ENCODE measurements at places on chromosomes 16 and 17.
A peak's percentile ranks its signal among the peaks of the same experiment; 100 is the strongest.

GRCh38 chr17:64411999-64412771 is 21.5 kb upstream of the PECAM1 start:
- peak; percentile 34 for DNase-seq

GRCh38 chr16:67437513-67437912 is 6.6 kb downstream of the HSD11B2 start:
- no peak for DNase-seq

DNA sequence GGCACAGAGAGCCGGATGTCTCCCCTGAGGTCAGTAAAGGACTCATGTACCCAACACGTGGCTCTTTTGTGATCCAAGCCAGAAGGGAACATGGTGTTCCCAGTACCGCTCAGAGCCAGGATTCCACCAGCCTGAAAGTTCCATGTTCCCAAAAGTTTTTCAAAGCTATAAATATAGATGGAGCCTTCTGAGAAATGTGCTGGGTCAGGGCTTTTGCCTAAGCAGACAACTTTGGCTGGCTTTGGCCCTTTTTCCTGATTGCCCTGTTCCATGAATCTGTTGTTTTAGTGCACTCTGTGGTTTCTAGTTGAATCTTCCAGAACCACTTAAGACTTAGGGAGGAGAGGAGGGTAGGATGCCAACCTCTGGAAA is 128.5 kb upstream of the HS3ST2 start:
- no peak for DNase-seq

GRCh38 chr17:2706911-2707510 is 4.6 kb downstream of the CLUH start:
- no peak for DNase-seq

DNA sequence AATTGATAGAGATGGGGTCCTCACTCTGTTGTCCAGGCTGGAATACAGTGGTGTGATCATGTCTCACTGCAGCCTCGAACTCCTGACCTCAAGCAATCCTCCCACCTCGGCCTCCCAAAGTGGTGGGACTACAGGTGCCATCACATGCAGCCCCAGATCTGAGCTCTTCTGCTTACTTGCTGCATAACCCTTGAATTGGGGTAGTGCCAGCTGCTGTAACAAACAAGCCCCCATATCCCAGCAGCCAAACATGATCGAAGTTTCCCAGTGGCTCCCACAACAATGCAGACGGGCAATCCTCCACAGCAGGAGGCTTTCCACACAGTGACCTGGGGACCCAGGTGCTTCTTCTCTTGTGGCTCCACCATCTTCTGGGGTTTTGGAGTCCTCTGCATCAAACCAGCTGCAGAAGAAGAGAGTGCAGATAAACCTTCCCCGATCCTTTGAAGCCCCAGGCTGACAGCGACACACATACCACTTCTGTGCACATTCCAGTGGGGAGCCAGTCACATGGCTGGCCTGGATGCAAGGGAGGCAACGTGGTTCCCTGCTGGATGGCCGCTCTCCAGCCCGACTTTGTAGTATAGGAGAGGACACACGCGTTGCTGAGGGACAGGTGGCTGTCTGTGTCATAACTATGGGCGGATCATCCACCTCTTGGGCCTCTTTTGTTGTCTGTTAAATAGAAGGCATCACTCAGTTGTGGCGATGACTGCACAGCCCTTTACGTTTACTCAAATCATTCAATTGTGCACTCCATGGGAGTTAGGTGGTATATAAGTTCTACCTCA is 16.7 kb downstream of the SBK1 start:
- DNase-seq, result peak; percentile 38

DNA sequence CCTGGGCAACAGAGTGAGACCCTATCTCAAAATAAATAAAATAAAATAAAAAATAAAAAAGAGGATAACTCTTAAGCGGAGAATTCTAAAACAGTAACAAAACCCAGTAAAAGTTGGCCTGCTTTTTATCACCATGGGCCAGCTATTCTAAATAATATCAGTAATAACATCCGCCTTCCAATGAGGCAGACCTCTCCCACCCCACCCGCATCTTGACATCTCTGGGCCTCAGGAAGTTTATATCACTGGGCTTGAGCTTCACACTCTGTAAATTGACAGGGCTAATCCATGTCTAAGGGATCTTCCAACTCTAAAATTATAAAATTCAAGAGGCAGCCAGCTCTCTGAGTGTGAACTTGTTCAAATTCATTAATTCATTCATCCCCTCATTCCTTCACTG is 82.9 kb upstream of the MTMR4 start:
- DNase-seq, result no peak

GRCh38 chr17:36736201-36737156 is 135.1 kb downstream of the MRM1 start:
- DNase-seq, result no peak

GRCh38 chr16:57618296-57619132 is 9.9 kb upstream of the ADGRG1 start:
- no peak for DNase-seq

DNA sequence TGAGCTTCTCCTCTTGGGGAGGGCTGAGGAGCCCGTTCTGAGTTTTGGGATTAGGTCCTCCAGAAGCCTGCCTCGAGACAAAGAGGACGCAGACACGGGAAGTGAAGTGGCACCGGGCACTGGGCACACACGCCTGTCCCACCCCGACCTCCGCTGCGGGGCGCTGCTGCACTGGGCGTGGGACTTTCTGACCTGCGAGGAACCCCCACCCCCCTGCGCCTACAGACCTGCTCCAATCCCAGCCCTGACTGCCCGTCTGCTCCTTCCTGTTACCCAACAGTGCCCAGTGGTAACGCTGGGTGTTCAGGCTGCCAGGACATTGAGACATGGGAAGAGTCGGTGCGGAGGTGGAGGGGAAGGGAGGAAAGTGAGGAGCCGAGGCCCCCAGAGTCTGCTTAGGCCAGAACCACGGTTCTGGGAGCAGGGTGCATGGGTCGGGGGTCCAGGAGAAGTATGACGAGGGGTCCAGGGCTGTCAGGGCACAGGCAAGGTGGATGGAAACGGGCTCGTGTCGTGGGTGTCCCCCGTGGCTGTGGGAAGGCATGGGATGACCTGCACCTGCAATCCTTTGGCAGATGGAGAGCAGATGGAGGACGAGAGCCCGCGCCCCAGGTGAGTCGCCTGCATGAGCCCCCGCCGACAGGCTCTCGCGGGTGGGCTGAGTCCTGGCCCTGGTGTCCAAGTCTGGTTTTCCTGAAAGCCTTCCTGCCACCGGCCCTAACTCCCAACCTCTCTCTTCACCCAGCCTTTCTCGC is 112.0 kb upstream of the CREBBP start:
- DNase-seq, result no peak

- DNase-seq, result no peak
Measured at GRCh38 chr17:81418710-81419318, 23.6 kb downstream of the BAHCC1 start.

DNA sequence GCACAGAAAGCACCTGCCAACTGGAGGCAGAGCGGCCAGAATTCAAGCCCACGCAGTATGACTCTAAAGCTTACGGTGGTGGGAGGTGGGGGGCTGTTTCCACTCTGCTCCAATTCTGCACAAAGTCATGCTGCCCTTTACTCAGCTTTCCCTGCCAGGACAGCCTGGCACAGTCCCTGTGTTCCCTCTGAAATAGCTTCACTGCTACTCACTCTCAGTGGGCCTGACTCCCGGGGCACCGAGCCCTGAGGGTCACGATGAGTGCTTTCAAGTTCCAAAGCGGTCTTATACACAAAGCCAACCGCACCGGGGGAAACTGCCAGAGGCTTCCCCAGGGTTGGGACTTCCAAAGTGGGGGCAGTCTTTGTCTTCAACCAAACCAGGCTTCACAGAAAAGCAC is 306.1 kb upstream of the XYLT1 start:
- DNase-seq, result no peak

GRCh38 chr17:2814481-2815341 is 18.5 kb downstream of the RAP1GAP2 start:
- no peak for DNase-seq

GRCh38 chr16:79628988-79629387 is 28.5 kb upstream of the MAF start:
- DNase-seq, result no peak

- DNase-seq, result no peak
Measured at GRCh38 chr17:5014357-5014756, 16.6 kb downstream of the KIF1C start.

- DNase-seq, result no peak
Measured at GRCh38 chr16:48499923-48500381, 110.0 kb downstream of the N4BP1 start.

DNA sequence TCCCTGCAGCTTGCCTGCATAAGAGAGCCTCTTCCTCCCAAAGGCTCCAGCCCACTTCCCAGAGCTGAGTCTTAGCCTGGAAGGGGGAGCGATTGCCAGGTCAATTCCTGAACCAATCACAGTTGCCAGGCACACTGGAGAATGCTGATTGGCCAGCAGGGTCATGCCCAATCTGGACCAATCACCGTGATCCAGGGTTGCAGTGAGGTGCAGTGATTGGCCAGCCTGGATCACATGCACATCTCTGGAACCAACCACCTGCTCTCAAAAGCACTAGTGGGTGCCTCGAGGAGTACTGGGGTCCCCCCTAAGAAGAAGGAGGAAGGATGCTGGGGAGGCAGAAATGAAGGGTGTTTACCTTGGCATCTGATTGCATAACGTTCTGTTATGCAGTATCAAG is 18.4 kb downstream of the NAGPA start:
- no peak for DNase-seq

DNA sequence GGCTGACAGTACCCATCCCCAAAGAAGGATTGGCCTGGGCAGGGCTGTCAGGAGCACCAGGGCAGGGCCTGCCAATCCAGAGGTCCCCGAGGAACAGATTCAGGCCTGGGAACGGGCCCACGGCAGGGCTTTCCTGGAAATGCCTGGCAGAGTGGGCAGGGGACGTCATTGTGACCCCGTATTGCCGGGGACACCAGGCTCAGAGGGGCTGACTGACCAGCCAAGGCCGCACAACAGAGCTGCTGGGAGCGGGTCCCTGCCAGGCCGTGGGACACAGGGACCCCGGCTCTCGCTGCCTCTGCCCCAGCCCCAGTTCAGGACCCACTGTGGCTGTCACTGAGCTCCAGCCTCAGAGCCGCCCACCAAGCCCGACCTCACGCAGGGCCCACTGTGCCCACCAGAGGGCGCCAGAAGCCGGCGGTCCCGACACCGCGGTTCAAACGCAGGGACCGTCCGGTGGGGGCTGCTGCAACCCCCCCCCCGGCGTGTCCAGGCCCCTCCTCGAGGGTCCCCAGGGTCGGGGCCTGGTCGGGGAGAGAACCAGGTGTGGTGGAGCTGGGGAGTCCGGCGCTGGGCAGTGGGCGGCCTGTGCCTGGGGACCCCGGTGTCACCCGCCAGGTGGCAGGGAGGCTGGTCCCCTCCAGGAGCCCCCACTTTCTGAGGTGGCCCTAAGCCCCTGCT is 15.2 kb upstream of the SSTR5 start:
- no peak for DNase-seq

DNA sequence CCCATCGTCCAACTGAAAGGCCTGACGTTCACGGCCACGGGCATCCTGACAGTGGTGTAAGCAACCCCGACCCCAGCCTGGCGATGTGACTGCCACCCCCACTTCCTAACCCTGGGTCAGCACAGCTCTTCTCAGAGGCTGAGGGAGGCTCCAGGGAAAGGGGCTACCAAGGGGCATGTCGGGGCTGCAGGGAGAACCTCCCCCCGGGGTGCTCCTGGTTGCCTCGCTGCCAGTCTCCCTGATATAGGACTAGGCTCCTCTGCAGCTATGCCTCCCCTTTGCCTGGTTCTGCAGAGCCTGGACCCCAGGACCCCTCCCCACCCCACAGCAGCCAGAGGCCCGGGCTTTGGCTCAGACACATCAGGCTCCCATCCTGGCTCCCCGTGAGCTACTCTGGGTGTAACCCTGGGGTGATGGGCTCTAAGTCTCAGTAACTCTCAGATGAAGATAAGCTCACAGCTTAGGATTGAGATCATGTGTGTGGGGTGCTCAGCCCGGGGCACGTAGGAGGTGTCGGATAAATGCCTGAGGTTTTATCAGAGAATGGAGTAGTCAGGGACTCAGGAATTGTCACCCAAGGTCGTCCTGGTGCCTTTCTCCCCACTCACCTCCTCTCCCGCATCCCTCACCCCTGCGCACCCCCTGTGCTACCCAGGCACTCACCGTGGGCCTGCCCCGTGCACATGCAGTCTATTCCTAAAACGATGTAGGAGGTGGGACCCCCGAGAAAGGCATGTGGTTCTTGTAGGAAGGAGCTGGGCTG is 10.6 kb downstream of the ITGAD start:
- DNase-seq, result no peak

DNA sequence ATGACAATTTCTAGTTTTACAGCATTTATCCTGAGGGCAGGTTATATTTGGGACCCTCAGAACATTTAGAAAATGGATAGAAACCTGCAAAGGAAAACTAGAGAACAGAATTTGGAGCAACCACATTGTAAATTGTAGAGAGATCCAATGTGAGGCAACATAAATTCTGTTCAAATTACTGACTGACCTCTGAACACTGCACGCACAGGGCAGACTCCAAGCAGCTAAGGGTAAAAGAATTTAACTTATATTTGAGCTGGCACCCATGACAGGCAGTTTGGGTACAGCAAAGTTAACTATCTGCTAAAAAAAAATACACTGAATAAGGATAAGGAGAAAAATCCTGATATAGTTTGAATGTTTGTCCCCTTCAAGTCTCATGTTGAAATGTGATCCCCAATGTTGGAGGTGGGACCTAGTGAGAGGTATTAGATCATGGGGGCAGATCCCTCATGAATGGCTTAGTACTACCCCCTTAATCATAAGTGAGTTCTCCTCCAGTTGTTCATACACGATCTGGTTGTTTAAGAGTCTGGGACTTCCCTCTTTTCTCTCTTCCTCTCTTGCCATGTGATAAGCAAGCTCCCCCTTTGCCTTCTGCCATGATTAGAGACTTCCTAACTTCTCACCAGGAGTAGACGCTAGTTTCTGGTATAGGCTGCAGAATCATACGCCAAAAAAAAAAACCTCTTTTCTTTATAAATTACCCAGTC is 75.7 kb downstream of the FBXL20 start:
- no peak for DNase-seq

DNA sequence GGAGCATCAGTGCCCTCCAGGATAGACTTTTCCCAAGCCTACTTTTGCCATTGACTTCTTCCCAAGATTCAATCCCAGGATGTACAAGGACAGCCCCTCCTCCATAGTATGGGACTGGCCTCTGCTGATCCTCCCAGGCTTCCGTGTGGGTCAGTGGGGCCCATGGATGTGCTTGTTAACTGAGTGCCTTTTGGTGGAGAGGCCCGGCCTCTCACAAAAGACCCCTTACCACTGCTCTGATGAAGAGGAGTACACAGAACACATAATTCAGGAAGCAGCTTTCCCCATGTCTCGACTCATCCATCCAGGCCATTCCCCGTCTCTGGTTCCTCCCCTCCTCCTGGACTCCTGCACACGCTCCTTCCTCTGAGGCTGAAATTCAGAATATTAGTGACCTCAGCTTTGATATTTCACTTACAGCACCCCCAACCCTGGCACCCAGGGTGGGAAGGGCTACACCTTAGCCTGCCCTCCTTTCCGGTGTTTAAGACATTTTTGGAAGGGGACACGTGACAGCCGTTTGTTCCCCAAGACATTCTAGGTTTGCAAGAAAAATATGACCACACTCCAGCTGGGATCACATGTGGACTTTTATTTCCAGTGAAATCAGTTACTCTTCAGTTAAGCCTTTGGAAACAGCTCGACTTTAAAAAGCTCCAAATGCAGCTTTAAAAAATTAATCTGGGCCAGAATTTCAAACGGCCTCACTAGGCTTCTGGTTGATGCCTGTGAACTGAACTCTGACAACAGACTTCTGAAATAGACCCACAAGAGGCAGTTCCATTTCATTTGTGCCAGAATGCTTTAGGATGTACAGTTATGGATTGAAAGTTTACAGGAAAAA is 9.7 kb upstream of the CYLD start:
- no peak for DNase-seq
